Stimulated activated CD4-positive, alpha-beta T cell treated with anti-CD3 and anti-CD28 coated beads, Interleukin-15, amount 100 ng/mL, for 1 hour (primary cell): ENCODE measurements at places on chromosomes 11 and 22.

GRCh38 chr22:20859615-20860014, 808 bp downstream of the SNAP29 start:
- DNase-seq = no peak

GRCh38 chr22:42977569-42977968, 37.4 kb downstream of the PACSIN2 start:
- no peak for DNase-seq

GRCh38 chr11:85096939-85097338, 530.2 kb downstream of the DLG2 start:
- DNase-seq = no peak

GRCh38 chr11:67056267-67057204, at the start of gene RHOD:
RHOD (plus strand) TSS chr11:67056847; CDS start chr11:67056903, 56 bp downstream.
- DNase-seq = no peak

- no peak for DNase-seq
Measured at GRCh38 chr22:36340621-36341020, 47.1 kb downstream of the MYH9 start.

GRCh38 chr11:120914021-120914420, 109.9 kb upstream of the TBCEL start:
- no peak for DNase-seq

DNA sequence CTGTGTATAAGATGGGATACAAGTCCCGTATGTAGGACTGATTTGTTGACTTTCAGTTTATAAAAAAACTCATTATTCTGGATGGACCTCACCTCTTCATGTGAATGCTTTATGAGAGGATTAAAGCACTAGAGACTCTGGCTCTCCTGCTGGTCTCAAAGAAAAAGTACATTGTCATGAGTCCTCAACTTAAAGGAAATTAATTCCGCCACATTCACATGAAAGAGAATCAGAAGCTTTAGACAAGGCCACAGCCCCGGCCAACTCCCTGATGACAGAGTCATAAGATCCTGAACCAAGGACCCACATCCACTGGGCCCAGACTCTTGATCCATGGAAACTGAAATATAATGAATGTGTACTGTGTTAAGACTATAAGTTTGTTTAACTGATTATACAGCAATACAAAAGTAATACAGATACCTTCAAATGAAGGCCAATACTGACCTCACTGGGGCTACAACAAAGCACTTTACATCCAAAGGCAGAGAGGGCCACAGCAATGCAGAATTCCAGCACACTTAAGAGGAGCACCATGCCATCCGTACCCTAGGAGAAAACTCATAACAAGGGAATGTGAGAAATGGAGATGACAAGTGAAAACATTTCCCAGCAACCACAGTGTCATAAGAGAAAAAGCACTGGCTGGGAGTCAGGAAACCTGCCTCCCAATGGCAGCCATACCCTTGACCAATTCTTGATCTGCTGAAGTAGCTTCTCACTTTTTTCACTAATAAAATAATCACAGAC, 25.4 kb upstream of the MS4A6A start:
- no peak for DNase-seq

DNA sequence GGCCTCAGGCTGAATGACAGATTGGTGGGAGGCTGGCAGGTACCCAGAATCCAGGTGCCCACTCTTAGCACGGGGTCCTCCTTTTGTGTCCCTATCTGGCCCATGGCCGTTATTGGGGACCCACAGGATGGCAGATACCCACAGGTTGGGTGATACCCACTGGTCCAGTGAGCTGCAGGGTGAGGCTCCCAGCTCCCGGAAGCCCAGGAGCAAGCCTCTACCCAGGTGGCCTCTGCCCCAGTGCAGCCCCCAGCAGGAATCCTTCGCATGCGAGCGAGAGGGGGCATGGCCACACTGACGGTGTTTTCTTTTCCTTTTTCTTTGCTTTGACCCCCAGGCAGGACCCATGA, 116.1 kb downstream of the PHF21B start:
- DNase-seq = no peak
